ENCODE measurements at places on chromosomes 12 and 14.

GRCh38 chr14:57686304-57686703 is 179.6 kb downstream of the SLC35F4 start:
- no peak for DNase-seq

- DNase-seq: no peak
Observed at GRCh38 chr12:89225401-89225800, 126.9 kb downstream of the DUSP6 start.

DNA sequence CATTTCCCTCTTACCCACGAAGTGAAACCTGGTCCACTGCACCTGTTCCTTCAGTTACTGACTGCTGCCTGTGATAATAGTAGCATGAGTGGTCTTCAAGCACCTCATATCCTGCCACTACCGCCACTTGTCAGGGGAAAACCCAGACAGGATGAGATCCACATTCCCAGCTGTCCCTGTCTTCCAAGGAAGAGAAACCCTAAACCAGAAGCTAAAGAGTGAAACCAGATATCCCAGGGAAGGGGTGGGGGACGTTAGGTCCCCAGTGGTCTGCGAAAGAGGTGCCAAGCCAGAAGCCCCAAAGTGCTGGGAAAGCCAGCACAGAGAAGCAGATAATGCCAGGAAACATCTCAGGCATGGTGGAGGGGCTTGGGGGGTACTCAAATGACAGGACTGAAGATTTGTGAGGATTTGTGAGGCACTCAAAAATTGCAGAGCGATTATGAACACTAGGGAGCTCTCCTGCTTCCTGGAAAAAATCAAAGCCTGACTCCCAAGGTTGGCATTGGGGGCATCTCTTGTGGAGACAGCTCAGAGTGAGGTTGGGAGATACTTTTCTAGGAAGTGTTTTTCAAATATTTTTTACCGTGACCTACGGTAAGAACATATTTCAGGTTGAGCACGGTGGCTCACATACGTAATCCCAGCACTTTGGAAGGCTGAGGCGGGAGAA is 77.9 kb downstream of the TMEM30B start:
- no peak for DNase-seq

GRCh38 chr12:13173012-13173932 is 23.3 kb upstream of the EMP1 start:
- DNase-seq: peak; percentile 83

DNA sequence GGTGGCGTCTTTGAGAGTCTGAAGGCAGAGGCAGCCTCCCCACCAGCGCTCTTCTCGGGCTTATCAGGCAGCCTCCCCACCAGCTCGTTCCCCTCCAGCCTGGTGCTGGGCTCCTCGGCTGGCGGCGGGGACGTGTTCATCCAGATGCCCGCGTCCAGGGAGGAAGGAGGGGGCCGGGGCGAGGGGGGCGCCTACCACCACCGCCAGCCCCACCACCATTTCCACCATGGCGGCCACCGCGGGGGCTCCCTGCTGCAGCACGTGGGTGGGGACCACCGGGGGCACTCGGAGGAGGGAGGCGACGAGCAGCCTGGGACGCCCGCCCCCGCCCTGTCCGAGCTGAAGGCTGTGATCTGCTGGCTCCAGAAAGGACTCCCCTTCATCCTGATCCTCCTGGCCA is 11.8 kb downstream of the RNFT2 start:
- DNase-seq: no peak

DNA sequence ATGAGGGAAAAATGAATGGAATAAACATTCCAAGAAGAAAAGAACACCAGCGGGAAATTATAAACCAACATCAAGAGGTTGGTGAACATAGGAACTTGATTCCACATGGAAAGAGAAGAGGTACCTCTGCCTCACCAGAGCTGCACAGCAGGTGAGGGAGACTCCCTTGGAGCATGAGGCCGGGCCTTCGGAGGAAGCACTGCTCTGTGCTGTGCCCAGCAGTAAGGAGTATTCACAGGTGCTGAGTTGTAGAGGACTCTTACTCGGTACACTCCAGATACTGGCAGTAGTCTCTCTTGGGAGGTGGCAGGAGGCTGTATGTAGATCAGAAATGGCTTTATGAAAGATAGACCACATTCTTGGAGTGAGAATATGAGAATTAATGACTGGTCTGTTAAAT is 76.0 kb downstream of the NPAS3 start:
- DNase-seq: no peak

DNA sequence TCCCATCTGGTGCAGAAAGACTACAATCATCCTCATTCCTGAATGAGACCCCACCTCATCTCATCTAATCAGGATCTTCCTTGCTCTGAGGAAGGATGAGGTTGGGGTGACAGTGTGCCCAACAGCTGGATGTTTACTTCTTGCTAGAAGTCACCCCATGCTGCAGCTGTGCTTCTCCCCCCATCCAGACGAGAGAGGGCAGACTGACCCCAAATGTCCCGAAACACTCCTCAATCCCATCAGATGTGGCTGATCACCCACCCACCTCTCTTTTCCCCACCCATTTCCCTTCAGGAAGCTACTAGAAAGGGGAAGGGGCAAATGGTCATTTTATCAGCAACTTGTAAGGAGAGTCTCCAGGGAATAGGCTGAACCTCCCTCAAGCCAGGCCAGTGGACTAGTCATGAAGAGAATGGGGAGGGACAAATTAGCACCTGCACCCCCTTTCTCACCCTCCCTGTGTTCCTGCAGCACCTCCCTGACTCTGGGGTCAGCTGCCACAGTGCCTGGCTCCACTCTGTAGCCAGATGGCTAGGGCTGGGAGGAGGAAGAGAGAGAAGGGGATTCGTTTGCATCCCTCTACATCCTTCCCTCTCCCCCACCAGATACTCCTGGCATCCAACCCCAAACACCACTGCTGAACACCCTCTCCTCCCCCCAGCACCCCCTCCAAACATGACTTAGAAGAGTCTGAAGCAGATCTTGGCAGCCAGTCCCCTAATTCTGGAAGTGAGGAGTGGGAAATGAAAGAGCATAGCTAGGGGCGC is 2.8 kb upstream of the BAZ2A start:
- DNase-seq: no peak

- no peak for DNase-seq
Observed at GRCh38 chr14:64388533-64389285, 556 bp downstream of the MTHFD1 start.

GRCh38 chr14:101150039-101150610 is 246.6 kb upstream of the RTL1 start:
- no peak for DNase-seq
